CD8-positive, alpha-beta memory T cell (primary cell): ENCODE measurements at places on chromosomes 16 and 17. TPM values are rescaled to one million over a fixed set of nuclear protein-coding genes. Genes with fewer than 3 reads are reported as not detected.

- DNase-seq: no peak
Measured at GRCh38 chr17:35766903-35767510, 6.3 kb downstream of the C17orf50 start.

DNA sequence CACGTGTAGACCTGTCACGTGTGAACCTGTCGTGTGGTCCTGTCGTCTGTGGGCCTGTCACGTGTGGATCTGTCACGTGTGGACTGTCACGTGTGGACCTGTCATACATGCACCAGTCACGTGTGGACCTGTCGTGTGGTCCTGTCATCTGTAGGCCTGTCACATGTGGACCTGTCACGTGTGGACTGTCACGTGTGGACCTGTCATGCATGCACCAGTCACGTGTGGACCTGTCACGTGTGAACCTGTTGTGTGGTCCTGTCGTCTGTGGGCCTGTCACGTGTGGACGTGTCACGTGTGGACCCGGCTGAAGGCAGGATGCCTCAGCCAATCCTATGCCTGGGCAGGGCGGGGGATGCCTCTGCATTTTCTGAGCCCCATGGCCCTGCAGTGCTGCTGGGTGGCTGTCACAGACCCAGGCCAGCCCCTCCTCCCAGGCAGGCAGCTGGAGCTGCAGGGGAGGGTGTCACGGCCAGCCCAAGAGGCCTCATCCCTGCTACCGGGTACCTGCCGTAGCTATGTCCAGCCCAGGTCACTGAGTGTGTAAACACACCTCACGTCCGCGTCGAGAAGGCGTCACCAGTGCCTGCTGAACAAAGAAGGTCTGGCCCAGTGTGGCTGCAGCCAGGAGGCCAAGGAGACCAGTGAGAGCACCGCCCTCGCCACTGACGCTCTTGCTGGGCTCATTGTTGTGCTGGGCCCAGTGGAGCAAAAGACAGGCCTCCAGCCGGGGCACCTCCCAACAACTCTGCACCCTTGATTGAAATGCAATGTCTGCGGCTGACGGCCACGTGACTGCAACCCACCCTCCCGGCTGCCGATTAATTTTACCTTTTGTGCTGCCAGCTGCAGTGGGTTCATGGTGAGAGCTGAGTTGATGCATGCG, 18.6 kb upstream of the ACSF3 start:
- DNase-seq: no peak

GRCh38 chr16:83449861-83450260, 357.9 kb upstream of the HSBP1 start:
- no peak for DNase-seq

- no peak for DNase-seq
Measured at GRCh38 chr17:6502871-6503509, 53.4 kb downstream of the PITPNM3 start.

DNA sequence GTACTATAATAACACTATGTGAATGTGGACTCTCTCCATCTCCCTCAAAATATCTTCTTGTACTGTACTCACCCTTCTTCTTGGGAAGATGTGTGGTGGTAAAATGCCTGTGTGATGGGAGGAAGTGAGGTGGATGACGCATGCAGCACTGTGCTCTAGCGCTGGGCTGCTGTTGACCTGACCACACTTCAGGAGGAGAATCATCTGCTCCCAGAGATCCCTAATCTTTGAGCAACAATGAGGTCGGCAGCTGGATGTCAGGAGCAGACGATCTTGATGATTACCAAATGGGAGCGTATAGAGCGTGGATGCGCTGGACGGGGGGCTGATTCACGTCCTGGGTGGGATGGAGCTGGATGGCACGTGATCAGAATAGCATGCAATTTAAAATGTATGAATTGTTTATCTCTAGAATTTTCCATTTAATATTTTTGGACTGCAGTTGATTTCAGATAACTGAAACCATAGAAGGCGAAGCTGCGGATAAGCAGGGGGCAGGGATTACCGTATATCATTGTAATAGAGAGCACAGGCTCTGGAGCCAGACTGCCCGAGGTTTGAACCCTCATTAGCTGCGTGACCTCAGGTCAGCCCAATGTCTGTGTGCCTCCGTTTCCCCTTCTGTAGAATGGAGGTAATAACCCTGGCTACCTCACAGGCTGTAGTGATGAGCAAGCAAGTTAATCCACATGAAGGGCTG, 23.7 kb upstream of the CYLD start:
- DNase-seq: no peak

GRCh38 chr17:31134576-31134975, 39.8 kb downstream of the NF1 start:
- no peak for DNase-seq

DNA sequence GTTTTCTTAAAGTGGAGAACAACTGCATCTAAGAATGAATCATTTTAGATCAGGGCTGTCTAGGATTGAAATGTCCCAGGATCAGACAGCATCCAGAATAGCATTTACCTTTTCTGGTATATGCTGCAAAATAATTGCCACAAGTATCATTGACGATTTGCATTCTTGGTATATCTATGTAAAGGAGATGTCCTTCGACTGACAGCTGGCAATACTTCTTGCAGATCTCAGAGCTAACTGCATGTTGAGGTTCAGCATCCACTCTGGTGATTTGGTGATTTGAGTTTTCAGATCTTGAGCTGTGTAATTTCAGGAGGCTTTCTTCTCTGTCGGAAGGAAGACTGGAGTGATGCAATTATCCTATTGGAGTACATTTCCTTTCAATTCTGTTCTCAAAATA, 78.1 kb upstream of the CPHXL start:
- no peak for DNase-seq

GRCh38 chr16:52964290-52964689, 88.4 kb downstream of the CHD9NB start:
- no peak for DNase-seq

DNA sequence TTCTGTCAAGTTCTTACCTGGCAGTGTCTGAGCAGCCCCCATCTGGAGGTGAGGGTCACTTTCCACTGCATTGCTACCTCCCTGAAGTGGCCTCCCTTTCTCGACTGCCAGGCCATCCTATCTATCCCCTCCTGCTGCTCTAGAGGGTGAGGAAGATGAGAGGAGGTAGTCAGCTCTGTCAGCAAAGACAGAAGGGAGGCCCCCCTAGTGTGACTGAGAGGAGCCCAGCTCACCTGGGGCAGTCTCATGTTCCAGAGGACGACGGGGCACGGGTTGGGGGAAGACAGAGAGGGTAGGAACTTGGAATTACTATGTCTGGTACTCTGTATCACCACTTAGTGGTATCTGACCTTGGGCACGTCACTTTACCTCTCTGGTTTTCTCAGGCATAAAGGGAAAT, 22.0 kb downstream of the MYO19 start:
- no peak for DNase-seq

- DNase-seq: no peak
Measured at GRCh38 chr16:23466162-23466885, 13.3 kb upstream of the COG7 start.

- no peak for DNase-seq
Measured at GRCh38 chr17:76872221-76872873, 4.1 kb downstream of the MGAT5B start.

DNA sequence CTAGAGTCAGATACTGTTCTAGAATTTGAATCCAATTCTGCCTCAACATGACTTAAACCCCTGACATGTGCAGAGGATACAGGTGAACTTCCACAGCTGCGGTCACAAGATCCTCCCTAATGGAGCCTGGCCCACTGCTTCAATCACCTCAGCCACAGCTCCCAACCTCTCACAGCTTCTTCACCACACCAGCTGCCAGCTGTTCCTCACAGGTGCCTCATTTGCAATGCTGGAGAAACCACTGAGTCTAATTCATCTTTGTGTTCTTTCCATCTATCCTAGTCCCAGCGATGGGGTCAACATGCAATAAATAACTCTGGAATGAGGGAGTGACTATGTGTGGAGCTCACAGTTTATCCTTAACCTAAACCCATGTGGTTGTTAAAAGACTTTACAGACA, 72.0 kb upstream of the MAF start:
- no peak for DNase-seq

DNA sequence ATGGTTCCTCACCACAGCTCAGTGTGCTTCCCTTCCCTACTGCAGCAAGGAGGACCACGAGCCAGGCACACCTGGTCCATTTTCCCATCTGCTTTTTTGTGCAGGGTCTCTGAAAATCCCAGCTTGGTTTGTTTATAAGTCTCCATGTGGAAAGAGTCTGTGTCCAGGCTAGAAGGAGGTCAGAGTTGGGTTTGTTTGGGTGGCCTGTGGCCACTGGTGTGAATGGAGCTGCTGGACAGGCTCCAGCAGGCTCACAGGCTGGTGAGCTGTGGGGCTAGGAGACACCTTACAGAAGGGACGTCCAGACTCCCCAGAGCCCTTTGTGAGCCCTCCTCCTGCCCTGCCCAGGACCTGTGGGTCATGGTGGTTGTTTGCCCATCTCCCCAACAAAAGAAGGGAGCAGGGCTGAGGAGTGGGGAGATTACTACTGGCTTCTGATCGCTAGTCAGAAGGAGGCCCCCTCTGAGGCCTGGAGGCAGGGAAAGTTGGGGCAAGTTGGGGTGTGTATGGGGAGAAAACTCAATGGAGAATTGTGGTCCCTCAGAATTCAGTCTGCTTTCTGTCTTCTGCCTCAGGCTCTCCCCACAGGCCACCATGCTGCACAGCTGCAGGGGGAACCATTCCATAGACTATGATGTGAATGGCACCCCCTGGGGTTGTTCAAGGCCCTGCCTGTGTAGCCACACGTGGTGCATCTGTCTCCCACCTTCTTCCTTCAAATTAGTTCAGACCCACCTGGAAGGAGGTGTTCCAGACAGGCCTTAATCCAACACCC, 4.1 kb downstream of the RARA start:
- DNase-seq: no peak

DNA sequence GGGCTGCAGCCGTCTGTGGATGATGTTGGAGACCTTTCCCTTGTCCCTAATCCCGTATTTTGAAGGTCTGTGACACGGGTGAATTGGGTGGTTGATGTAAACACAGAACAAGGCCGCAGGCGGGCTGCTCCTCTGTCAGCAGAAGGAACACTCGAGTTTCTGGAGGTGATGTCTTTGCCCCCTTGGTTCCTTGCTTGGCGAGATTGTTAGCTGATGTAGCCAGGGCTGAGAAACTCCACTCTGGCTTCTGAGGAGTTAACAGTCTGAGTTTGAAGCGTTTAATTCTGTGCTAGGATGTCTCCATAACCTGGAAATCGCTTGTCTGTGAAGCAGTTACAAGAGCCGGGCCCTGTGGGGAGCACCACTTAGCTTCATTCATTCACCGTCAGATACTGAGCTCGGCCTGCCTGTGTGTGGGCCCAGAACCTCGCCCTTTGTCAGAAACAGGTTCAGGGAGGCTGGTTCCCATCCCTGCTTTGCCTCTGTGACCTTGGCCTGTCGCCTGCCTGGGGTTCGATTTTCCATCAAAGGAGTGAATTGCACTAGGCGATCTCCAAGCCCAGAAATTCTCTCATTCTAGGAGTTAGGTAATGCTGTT, 1.3 kb downstream of the MAPK8IP3 start:
- DNase-seq: no peak

GRCh38 chr16:89864527-89864820, 8.9 kb upstream of the TCF25 start:
- no peak for DNase-seq

DNA sequence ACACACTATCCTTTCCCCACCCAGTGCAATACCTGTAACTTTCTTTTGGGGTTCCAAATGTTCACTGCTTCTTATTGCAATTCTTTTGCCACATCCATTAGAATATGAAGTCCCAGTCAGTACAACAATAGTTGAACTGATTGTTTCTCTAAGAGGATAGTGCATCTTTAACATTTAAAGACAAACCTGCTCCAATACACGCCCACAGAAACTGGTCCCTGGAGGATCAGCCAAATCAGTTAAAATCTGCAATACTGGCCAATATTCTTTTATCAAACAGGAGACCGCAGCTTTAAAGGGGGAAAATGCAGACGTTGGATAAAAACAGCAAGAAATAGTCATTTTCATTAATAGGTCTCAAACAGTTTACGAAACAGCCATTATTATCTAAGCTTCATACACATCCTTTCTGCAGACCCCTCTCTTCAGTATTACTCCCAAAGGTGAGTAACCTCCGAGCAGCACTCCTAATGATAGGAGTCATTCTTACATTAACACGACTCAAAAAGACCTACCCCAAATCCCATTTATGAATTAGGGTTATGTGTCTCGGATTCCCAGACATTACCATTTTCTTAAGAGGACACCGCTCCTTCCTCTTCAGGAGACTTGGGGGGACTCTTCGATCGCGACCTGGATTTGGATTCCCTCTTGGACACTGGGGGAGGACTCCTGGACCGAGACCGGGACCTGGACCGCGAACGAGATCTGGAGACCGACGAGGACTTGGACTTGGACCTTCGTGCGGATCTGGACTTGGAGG, 1.4 kb downstream of the SRSF2 start:
- DNase-seq: no peak

DNA sequence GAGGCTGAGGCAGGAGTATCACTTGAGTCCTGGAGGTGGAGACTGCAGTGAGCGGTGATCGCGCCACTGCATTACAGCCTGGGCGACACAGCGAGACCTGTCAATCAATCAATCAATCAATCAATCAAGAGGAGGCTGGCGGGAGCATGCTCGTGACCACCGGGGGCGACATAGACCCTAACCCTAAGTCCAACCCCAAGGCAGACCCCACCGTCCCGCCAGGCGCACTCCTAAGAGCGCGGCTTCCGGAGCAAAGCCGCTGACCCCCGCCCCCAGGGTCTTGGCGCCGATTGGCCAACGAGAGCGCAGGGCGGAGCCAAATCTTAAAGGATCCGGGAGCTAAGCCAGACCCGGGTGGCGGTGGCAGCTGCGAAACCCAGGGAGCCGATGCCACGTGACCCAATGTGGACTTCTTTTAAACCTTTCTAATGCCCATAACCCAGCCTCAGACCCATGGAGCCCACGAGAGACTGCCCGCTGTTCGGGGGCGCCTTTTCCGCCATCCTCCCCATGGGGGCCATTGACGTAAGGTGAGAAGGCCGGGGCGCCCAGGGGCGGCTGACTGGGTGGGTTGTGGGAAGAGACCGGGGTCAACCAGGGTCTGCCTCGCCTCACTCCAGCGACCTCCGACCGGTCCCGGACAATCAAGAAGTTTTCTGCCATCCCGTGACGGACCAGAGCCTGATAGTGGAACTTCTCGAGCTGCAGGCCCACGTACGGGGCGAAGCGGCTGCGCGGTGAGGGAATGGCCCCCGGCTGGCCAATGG, at the start of gene RANGRF:
RANGRF (plus strand) TSS at position 335 of the 767 bp plus-strand sequence; CDS start at position 454, 119 bp downstream.
- peak; percentile 80 for DNase-seq

Gene ITGAX
- total RNA-seq: 2.7 TPM

Gene NPIPB13
- 12.0 TPM for total RNA-seq

Gene OR1A1
- not detected for total RNA-seq

Gene NLRC5
- total RNA-seq: 173 TPM

Gene GPR139
- not detected for total RNA-seq
